Activated CD4-positive, CD25-positive, alpha-beta regulatory T cell treated with anti-CD3 and anti-CD28 coated beads, Interleukin-2, amount 50 U/mL, for 24 hours (primary cell): ENCODE measurements at places on chromosomes 2 and 18.

DNA sequence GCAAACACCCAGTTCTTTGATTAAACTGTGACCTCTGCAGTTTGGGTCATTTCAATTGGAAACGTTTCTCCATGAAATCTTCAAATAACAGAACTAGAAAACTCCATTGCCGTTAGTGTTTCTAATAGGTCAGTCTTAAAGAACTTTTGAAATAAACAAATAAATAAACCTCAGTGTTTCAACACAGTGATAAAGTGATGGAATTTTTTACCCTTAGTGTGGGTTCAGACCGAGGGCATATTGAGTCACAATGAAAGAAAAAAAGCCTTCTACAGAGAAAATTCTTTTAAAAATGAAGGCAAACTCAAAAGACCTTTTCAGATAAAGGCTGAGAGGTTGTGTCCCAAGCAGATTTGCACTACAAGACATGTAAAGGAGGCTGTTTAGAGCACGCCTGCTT, 149.6 kb downstream of the NCKAP5 start:
- ATAC-seq = no peak

DNA sequence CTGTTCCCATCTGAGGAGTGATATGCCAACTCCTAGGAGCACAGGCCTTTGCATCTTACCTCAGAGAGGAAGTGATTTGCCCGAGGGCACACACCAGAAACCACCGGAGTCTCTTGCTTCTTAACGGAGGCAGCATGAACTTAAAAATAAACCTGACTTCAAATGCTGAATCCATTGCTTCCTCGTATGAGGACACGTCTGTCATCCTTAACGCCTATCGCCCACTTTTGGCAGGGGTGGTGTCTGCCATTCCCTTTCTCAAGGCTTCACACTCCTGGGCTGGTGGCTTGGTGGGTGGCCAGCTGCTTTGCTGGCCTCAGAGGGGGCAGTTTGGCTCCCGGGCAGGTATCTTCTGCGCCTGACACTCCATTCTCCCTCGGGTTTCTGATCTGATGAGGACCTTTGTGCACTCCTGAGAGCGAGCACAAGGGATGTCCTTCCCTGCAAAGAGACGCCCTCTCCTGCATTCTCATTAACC, 1.1 kb upstream of the PREB start:
- ATAC-seq = no peak

- no peak for ATAC-seq
These were observed 2.9 kb upstream of the C2orf72 start for GRCh38 chr2:231034291-231034882.

DNA sequence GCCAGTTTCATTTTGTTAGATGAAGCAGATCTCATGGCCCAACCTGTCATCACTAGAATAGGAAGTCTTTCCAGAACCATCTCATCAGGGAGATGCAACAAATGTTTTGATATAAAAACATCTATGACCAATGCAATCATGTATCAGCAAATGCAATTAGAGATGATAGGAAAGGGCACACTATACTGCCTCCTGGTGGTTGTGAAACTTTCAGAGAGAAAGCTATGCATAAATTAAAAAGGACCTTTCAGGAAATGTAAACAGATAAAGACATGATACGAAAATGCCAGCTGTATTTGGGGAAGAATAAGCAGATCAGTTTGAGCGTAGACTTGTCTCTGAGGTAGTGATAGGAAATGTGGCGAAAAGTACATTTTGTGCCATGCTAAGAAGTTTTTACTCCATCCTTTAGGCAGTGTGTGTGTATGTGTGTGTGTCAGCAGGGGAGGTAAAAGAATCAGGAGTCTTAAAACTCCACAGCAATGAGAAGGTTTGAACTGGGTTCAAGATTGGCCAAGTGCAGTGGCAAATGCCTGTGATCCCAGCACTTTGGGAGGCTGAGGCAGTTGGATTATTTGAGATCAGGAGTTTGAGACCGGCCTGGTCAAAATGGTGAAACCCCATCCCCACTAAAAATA, 479.3 kb downstream of the CPS1 start:
- ATAC-seq = no peak

GRCh38 chr2:184413671-184414229, 184.6 kb upstream of the ZNF804A start:
- no peak for ATAC-seq
